Inflammatory macrophage (primary cell): ENCODE measurements at places on chromosomes 1 and 21.

GRCh38 chr1:53730224-53730865 lies 8.6 kb downstream of the GLIS1 start:
- DNase-seq, result no peak

GRCh38 chr21:43006874-43007208 lies 32.5 kb downstream of the PKNOX1 start:
- DNase-seq, result no peak

DNA sequence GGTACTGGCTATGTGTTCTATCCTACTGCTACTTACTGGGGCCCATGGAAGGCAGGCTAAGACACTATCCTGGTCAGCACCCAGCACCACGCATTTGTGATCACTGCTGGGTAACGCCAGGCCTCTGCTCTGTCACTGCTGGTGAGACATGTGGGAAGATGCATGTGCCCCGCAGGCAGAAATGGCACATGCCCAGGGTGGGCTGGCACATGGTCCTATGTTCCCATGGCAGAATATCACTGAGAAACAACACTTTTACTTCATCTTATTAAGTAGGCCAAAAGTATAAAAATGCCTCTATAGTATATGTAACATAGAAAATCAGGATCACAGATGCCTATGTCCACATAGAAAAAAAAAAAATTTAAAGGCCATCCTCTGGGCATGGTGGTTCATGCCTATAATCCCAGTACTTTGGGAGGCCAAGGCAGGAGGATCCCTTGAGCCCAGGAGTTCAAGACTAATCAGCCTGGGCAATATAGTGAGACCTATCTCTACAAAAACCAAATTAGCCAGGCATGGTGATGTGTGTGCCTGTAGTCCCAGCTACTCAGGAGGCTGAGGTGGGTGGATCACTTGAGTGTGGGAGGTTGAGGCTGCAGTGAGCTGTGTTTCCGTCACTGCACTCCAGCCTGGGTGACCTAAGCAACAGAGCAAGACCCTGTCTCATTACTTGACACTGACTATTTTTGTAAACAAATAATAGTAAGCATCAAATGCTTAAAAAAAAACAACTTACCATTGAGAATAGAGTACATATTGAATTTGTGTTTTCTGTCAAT lies 11.5 kb downstream of the DDX59 start:
- no peak for DNase-seq

- no peak for DNase-seq
Observed at GRCh38 chr1:27601771-27602461, 2.0 kb downstream of the AHDC1 start.

DNA sequence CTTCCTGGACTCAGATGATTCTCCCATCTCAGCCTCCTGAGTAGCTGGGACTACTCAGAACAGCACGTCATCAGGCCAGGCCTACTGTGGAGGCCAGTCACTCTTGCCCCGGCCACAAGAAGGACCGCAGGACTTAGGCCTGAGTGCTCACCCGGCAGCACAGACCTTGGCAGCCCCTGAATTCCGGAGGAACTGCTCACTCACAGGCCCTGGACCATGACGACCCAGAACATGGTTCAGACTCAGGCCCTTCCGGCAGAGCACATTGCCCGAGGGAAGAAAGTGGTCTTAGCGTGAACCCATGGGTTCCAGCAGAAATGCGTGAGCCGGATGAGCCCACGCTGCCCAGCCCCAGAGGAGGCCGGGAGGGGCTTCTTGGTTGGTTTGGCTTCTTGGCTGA lies 177.3 kb upstream of the TMEM51 start:
- no peak for DNase-seq

- DNase-seq, result no peak
Observed at GRCh38 chr1:156711011-156711817, 5.8 kb upstream of the CRABP2 start.

GRCh38 chr1:2206813-2207487 lies 12.4 kb upstream of the FAAP20 start:
- no peak for DNase-seq

- no peak for DNase-seq
Observed at GRCh38 chr1:7684132-7684531, 87.0 kb upstream of the VAMP3 start.

DNA sequence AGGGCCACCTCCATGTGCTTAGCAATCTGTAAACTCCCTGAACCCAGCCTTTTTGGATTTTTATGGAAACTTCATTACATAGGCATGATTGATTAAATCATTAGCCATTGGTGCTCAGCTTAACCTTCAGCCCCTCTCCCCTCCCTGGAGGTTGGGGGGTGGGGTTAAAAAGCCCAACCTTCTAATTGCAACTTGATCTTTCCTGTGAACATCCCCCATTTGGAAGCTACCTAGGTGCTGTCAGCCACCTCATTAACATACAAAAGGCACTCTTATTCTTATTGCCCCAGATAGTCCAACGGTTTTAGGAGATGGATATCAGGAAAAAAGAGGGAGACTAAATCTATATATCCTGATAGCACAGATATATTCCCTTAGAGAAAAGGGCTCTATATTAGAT lies 424.0 kb upstream of the BEND5 start:
- no peak for DNase-seq

GRCh38 chr1:30340934-30341333 lies 382.5 kb downstream of the MATN1 start:
- DNase-seq, result no peak

- peak; percentile 81 for DNase-seq
Observed at GRCh38 chr1:229272164-229273158, 1.6 kb downstream of the RAB4A start.
